GM23338 (cell line): ENCODE measurements at places on chromosomes 5 and 9.

- no peak for DNase-seq
Measured at GRCh38 chr5:140596321-140596741, 31.7 kb downstream of the SLC35A4 start.

GRCh38 chr5:178232920-178233429 is 373 bp upstream of the PHYKPL start:
- no peak for DNase-seq

- no peak for DNase-seq
Measured at GRCh38 chr5:81728301-81728700, 22.6 kb downstream of the SSBP2 start.

DNA sequence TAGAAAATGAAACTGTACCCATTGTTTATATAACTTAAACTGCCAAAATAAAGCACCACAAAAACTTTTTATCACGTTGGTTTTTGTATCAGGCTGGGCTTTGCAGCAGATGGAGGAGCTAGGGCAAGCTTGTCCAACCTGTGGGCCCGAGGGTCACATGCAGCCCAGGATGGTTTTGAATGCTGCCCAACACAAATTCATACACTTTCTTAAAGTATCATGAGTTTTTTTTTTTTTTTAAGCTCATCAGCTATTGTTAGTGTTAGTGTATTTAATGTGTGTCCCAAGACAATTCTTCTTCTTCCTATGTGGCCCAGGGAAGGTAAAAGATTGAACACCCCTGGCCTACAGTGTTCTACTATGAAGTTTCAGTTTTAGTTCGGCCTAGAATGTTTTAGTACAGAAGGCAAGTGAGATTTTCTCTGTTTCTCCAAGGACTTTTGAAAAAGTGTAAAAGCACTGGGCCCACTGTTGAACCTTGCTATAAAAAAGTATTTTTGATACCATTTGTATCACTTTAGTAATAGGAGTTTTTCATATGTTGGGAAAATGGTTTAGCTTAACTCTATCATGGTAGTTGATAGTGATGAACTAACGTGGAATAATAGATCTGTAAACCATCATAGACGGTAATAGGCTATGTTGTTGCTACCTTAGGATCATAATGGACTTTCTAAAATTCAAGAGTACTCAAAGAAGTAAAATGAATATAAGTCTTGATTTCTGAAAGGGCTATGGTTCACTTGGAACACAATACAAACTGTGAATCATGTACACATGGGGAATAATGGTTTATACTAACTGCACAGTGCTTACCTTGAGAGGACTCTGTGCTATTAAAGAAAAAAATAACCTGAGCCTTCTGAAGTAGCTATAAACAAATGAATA is 2.9 kb downstream of the CDKN2A start:
- no peak for DNase-seq

DNA sequence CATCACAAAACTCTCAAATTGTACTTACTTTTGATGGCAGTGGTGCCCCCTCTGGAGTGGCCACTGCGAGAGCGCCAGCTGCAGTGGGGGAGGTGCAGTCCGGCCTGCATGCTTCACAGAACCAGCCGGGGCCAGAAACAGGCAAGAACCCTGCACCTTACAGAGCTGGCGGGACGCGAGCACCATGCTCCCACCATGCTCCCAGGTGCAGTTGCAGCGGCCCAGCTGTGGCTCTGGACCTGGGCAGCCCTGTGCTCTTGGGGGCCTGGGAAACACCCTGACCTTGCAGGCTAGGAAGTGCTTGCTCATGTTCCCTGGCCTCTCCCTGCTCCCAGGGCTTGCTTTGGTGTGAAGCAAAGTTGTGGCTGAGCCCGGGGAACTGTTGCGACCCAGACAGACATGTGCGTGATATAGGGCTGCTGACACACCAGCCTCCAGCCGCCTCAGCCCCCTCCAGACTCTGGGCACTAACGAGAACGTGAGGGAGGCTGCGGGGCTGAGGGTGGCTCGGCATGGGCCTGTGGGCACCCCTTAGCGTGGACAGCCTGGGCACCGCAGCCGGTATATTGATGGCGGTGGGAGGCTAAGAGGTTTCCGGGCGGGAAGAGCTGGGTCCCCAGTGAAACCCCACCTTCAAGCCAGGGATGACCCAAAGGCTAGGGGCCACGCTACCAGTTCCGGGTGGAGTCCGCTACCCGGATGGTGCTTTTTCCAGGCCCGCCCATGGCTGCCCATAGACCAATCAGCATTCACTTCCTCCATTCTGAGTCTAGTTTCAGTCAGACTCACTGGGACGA is 1809.9 kb upstream of the ACO1 start:
- DNase-seq, result peak; percentile 12

DNA sequence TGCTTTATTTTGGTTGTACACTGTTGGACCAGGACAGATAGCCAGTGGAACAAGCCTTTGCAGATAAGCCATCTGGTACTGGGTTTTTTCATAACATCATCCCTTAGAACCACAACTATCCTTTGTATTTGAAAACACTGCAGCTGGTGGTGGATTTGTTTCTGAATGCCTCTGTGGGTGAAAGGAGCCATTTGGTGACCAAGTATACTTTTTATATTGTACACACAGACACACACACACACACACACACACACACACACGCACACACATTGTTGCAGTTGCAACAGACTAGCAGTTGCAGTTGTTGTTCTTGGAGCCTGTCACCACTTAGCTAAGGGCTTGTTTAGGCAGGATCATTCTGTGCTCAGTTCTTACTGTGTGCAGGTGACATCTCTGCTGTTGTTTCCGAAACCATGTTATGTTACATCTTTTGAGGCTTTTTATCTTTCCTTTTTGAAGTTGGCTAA is 22.9 kb upstream of the CAVIN4 start:
- no peak for DNase-seq

GRCh38 chr5:69504036-69504435 is 11.4 kb downstream of the OCLN start:
- DNase-seq, result no peak

DNA sequence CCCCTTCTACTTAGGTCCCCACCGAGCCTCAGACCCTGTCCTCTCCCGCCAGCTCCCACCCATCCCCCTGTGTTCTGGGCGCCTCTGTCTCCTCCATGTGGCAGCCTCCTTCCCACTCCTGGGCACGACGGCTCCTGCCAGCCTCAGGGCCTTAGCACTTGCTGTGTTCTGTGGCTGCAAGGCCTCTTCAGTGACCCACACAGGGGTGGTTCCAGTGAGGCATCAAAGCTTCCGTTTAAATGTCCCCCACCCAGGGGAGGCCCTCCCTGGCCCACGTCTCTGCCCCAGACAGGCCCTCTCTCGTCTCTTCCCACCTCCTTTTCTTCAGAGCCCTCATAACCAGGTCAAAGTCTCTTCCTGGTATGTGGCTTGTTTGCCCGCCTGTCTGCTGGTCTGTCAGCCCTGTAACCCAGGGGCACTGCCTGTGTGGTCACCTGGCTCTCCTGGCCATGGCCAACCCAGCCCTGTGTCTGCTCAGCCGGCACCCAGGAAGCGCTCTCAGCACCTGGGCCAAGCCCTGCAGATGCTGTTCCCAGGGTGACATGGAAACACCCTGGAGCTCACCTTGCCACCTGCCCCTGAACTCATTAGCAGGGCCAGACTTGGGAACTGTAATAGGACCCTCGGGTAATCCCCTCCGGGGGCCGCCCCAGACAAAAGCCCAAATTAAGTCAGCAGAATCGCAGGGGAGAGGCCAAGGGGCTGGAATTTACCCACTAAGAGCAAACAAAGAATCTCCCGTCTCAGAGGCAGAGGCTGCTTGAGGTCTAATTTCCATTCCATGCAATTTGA is 33.7 kb downstream of the LHX3 start:
- DNase-seq, result peak; percentile 87

DNA sequence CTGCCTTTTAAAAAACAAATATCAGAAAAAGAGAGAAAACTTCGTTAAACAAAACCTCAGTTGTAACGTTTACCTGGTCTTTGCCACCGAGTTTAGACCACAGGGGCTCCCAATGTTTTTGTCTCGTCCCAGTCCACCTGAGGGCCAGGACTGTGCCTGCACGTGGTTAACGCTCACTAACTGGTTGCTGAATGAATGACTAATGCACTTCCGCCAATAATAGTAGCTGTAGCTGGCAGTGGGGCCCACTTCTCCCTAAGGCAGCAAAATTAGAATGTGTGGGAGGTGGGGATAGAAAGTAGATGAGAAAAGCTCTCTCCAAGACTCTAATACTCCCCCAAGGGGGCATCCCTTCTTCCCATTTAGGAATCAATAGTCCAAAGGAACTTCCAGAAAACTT is 29.1 kb upstream of the MED27 start:
- DNase-seq, result no peak

DNA sequence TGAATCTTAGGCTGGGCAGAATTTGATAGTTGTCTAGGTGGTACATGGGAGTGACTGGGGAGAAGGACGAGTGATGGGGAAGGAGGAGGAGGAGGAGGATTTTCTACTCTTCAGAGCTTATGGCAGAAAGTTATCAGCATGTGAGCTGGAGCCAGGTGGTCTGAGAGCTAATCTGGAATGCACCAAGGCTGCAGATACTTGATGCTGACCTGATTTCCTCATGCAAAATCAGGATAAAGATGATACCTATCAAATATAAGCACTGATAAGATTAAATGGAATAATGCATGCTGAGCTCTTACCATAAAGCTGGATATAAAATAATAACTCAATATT is 250.4 kb downstream of the SEMA5A start:
- DNase-seq, result no peak

DNA sequence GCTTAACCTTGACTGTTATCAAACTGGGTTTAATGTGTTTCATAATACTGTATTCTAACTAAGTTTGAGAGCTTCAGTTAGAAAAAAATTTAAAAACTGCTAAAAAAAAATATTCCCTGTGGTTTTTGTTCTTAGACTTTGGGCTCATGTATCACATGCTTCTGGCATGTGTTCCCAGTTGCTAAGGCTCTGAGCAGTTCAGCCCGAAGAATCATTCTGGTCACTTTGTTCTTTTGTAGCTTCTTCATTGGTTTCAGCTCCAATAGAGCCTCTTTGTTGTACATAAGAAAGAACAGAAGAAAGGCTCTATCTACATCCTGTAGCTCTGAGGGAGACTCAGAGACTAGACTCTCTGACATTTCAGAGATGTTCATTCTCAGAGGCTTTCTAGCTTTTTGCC is 25.6 kb downstream of the KCNN2 start:
- DNase-seq, result peak; percentile 27

DNA sequence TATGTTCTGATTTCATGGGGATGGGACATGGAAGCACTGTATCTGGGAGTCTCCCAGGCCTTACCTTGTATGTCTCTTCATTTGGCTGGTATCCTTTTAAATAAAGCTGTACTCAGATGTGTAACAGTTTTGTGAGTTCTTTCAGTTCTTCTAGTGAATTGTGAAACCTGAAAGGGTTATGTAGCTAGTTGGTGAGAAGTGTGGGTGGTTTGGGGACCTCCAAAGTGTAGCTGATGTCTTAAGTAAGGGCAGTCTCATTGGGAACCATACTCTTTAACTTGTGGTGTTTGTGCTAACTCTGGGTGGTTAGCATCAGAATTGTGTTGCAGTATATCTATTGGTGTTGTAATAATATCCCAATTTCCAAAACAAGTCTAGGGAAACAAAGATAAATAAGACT is 166.9 kb upstream of the CCNH start:
- no peak for DNase-seq

DNA sequence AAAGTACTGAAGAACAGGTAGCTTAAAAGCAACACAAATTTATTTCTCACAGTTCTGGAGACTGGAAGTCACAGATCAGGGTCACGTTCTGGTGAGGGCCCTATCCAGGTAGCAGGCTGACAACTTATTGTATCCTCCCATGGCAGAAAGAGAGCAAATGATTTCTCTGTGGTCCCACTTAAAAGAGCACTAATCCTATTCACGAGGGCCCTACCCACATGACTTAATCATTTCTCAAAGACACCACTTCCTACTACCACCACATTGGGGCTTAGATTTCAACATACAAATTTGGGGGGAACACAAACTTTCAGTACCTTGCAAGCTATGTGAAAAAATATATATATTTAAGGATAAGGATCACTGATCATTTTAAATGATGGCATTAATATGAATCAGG is 75.8 kb upstream of the PPP1R2B start:
- DNase-seq, result no peak

- no peak for DNase-seq
Measured at GRCh38 chr9:91408475-91408874, 15.2 kb downstream of the NFIL3 start.

DNA sequence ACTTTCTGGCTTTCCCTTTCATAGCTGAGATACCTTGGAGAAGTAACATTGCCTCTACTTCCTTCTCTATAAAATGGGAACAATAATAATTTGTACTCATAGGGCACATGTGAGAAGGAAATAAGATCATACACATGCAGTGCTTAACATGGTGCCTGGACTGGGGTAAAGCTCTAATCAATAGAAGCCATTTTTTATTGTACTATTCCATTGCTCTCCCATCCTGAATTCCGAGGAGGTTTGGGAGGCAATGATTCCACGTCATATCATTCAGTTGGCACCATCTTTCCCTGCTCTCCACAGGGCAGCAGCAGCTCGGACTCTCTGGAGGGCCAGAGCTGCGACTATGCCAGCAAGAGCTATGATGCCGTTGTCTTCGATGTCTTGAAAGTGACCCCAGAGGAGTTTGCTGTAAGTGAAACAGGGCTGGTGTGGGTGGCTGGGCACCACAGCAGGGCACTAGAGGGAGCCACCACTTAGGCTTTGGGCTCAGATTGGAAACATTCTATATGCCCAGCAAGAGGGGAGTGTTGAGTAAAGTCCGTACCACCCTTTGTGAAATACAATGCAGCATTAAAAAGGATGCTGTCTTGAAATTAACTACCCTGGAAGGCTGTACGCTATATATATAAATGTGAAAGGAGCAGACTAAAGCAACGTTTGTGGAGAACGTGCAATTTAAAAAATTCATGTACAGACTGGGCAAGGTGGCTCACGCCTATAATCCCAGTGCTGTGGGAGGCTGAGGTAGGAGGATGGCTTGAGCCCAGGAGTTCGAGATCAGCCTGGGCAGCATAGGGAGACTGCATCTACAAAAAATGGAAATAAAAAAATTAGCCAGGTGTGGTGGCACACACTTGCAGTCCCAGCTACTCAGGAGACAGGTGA is 51.2 kb downstream of the RALGPS1 start:
- peak; percentile 74 for DNase-seq

GRCh38 chr9:104572612-104573011 is 3.6 kb downstream of the OR13C8 start:
- DNase-seq, result no peak
